Activated CD4-positive, CD25-positive, alpha-beta regulatory T cell treated with anti-CD3 and anti-CD28 coated beads, Interleukin-2, amount 50 U/mL, for 72 hours (primary cell): ENCODE measurements at places on chromosomes 2 and 18.

- DNase-seq = no peak
These were observed 30.0 kb upstream of the ANKRD44 start for GRCh38 chr2:197340591-197340990.

GRCh38 chr2:37402636-37403035, 58.2 kb downstream of the QPCT start:
- DNase-seq = no peak

DNA sequence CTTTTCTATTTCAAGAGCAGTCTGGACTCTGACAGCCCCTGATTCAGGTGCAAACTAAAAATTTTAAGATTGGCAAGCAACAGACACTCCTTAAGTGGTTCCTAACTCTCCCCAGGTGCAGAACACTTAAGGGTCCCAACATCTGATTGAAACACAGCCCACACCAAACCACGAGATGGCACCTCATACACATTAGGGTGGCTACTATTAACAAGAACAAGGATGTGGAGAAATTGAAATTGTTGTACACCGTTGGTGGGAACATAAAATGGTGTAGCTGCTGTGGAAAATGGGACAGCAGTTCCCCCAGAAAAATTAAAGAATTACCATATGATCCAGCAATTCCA, 82.3 kb downstream of the POLR1A start:
- DNase-seq = no peak

- DNase-seq = no peak
These were observed 6.8 kb downstream of the THUMPD2 start for GRCh38 chr2:39772086-39772811.

GRCh38 chr2:38146907-38147307, 71.0 kb upstream of the CYP1B1 start:
- DNase-seq = no peak

DNA sequence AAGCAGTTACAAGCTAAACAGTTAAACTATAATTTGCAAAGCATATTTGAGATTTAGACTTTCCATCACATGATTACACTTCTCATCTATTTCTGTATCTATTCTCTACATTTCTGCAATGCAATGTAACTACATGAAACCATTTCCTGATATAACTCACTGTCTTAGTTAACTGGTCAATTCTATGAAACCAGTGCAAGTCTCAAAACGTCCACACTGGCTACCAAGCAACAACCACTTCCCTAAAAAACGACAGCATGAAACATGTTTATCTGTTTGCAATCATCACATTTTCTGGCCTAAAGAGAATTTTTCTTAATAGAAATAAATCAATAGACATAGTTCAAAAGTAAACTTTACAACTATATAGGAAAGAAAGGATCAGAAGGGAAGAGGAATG, 17.4 kb downstream of the FECH start:
- DNase-seq = no peak

DNA sequence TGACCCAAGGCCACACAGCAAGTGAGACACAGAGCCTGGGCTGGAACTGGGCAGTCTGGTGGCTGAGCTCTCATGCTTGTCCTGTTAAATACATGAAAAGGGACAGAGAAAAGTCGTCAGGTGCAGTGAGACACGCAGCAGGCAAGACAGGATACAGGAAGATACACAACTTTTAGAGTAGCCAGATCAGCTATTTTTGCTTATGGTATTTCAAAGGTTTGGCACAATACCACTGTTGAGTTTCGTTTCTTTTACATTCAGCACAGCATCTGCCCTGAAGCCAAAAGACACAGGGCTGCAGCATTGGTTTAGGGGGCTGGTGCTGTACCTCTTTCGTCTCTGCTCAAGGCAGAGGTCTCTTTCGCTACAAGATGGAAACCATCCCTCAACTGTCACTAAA, 14.0 kb downstream of the FHL2 start:
- no peak for DNase-seq

DNA sequence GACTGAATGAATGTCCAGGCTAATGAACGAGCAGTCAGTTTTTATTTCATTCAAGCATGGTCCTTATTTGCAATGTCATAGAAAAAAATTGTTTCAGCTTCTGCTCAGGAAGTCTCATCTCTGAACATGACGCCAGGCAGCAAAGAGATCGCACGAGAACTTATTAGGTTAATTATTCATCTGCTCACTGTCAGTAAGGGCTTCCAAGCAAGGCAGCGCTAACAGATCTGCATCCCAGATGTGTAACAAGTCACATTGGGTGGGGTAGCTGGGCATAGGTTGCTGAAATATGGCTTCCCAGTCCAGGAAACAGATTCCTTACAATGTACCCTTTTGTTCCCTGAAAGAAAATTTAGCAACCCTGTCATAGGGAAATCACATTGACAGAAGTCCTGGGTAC, 63.5 kb downstream of the ANKRD44 start:
- no peak for DNase-seq

- no peak for DNase-seq
These were observed 42.3 kb downstream of the SPRED2 start for GRCh38 chr2:65390134-65390533.

DNA sequence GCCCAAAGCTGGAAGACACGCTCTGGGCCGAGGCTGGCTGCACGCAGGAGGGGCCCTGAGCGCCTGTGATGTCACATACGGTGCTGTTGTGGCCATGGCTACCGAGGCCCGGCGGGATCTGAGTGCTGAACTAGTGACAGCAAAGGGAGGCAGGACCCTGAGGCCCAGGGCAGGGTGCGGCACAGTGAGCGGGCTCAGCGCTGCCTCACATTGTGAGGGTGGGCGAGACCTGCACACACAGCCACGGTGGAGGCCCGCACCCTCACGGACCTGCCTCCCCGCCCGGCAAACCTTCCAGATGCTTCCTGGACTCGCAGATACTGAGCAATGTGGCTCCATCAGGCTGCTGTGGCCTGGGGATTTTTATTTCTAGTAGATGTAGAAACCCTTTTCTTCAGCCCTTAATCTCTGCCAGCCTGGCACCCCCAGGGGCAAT, 133.8 kb upstream of the CTDP1 start:
- no peak for DNase-seq

- DNase-seq = no peak
These were observed 5.3 kb downstream of the MYL1 start for GRCh38 chr2:210309548-210310233.

DNA sequence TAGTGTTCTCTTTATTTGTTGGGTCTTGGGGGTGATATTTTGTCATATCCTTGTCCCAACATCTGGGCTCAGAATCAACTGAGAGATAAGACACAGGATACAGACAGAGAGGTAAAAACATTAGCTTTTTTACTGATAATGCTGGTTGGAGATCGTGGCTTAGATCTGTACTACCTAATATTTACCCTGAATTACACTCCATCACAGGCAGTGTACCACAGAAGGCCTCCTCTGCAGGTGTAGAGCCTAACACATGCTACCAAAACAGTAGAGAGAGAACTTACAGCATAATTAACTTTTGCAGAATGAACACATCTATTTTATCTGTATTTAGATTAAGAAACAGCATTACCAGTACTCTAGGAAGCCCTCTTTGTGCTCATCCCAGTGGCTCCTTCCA, 6.8 kb downstream of the AGPS start:
- no peak for DNase-seq

- no peak for DNase-seq
These were observed 426.5 kb downstream of the TMX3 start for GRCh38 chr18:68288408-68288807.

GRCh38 chr18:46290440-46291020, 186.3 kb downstream of the HAUS1 start:
- no peak for DNase-seq

- peak; percentile 75 for DNase-seq
These were observed 154.6 kb downstream of the CCDC74A start for GRCh38 chr2:131682122-131682944.

DNA sequence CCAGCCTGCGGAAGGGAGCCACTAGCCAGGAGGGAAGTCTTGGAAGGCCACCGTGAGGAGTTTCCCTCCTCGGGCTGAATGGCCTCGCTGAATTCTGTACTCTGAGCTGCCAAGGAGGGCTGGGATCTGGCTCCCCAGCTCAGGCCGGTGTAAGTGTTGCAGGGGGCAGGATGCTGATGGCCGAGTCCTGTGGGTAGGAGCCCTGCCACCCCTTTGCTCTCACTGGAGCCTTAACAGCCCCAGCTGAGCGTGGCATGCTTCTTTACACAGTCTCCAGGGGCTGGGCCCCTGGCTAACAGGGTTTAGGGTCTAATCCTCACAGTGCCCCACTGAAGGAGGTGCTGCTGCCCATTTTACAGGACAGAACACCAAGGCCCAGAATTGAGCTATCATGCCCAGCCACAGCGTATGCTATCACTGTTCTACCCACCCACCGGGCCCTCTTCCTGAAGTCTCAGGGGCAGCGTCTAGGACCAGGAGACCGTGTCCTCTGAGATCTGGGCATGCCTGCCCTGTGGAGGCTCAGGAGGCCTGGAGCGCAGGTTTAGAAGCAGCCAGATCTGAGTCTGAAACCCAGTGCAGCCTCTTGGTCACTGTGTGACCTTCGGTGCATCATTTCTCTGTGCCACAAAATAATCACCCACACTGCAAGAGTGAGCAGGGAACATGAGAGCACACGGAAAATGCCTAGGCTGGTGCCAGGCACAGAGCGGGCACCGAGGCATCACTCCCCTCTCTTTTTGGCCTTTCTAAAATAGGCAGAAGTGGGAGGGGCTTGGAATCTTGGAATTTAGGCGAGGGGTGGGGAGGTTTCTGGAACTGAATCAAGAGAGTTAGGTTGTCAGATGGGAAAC, 42.9 kb downstream of the TMEM37 start:
- no peak for DNase-seq

DNA sequence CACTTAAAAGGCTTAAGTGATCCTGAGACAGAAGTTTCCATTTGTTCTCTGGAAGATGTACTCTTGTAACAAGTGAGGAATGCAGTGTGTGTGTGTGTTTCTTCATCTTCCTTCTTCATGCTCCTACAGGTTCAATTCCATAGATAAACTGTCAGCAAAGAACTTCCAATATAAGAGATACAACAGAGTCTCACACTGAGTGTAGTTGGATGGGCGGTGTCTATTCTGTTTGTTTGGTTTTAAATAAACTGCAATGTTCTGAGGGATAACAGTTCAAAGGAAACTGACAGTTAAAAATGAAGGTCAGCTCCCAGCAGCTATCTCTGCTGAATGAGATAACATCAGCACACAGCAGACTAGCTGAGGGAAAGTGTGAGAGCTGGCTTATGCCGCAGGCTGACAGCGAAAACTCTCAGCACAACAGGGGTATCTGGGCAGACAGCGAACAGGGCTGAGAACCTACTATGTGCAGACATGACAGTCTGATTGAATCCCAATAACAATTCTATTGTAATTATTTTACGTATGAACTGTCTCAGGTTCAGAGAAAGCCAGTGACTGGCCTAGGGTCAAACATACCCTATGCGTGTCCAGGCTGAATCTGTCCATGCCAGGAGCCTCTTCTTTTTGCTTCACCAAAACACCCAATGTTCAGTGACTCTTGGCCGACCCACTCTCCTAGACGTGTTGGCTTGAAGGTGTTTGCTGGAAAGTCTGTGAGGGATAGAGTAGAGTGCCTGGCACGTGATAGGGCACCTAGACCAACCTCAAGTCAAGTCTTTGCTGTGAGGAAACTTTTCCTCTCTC, 201.9 kb upstream of the TRIB2 start:
- DNase-seq = no peak

- DNase-seq = no peak
These were observed 974.9 kb upstream of the PIK3C3 start for GRCh38 chr18:40980171-40980570.

DNA sequence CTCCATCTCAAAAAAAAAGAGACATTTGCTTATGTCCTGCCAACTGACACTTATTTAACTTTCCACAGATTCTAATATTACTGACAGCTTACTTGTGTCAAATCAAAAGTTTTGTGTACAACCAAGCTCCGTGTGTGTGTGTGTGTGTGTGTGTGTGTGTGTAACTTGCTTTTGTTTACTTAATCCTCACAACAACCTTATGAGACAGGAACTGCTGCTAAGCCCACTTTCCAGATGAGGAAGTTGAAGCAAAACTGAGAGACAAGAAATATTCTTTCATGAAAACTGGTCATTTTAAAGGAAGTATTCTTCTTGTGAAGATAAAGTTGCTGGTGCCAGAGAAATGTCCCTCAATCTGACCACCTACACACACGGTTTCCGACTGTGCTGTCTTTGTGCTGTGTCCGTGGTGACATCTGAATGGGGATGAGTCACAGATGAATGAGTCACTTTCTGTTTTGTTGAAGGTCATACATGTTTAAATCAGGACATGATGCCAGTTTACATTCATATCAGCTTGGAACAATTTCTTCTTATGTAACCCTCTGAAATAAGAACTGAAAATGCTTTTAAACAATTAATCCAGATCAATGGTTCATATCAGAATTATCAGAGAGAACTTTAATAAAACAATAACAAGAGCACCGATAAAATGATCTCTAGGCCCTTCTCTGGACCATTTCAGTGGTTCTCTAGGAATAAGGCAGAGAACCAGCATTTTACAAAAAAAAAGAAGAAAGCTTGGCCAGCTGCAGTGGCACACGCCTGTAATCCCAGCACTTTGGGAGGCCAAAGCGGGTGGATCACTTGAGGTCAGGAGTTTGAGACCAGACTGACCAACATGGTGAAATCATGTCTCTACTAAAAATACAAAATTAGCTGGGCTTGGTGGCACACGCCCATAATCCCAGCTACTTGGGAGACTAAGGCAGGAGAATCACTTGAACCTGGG, 95.5 kb downstream of the THNSL2 start:
- no peak for DNase-seq

DNA sequence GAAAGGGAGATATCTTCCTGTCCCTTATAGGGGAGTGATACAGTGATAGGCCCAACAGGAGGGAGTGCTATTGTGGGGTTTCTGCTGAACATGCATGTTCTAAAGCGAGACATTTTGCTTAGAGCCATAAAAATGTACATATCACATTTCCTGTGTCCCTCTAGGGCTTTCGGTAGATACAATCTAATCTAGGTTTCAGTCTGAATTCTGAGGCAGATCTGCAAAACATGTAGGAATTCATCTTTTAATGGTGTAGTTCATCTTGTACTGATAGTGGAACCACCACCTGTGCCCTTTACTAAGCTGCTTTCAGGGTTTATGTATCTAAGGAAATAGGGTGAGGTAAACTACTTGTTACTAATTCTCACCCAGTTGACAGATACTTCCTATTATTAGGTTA, 73.8 kb downstream of the SPTBN1 start:
- no peak for DNase-seq

DNA sequence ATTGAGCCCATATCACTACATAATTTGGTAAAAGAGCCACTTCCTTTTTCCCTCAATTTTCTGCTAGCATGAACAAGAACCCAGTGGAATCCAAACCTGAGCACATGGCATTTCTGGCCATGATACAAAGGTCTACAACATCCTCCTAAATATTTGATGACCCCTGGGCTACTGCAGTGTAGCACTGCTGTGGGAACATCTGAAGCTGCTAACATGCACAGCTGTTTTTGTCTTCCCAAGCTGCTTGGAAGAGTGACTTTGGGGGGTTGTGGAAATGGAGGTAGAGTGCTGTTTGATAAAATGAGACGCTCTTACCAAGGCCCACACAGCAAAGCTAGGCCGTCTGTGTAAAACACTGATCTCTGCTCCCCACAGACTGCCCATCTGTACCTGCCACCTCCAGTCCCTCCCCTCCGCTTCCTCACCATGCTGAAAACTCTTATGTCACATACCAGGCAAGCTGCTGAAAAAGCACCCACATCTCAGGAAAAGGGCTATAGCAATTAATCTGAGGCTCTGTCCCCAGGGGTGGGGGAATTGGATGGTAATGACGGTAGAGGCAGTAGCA, 197.2 kb upstream of the HNRNPA3 start:
- DNase-seq = no peak

- no peak for DNase-seq
These were observed 104.5 kb downstream of the VAPA start for GRCh38 chr18:10018289-10018688.

- no peak for DNase-seq
These were observed 166.6 kb downstream of the TNS1 start for GRCh38 chr2:217835931-217836891.
